Bronchial epithelial cell (primary cell): ENCODE measurements at places on chromosomes 5 and 9.
A peak's percentile ranks its signal among the peaks of the same experiment; 100 is the strongest.

- peak; percentile 3 for DNase-seq
Observed at GRCh38 chr5:41708604-41708940, 161.7 kb downstream of the OXCT1 start.

DNA sequence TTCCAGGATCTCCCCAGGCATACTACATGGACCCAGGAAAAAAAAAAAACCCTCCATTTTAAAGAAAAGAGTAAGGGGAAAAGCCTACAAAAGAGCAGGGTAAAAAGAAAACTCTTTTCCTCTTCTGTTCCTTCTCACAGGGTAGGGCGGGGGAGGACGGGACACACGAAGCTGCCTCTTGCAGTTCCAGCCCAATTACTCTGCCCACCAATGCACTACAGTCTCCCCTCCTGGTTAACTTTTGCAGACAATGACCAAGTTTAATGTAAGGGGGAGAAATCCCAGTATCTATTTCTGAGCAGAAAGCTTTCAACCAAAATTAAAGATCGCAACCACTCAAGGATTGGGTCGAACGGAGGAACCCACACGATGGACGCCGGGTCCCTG, 1.3 kb downstream of the BRD3 start:
- no peak for DNase-seq

GRCh38 chr9:133553973-133554713, 19.6 kb downstream of the ADAMTSL2 start:
- DNase-seq: no peak

DNA sequence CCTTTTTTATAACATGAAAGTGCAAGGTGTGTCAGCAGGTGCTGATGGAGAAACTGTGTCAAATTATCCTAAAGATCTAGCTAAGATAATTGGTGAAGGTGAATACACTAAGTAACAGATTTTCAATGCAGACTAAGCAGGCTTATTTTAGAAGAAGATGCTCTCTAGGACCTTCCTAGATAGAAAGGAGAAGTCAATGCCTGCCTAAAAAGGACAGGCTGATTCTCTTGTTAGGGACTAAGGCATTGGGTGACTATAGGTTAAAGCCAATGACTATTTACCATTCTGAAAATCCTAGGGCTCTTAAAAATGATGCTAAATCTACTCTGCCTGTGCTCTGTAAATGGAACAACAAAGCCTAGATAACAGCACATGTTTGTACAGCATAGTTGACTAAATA, 1682.4 kb downstream of the MAT2B start:
- no peak for DNase-seq

GRCh38 chr5:160432196-160432595, 10.5 kb downstream of the PTTG1 start:
- no peak for DNase-seq

DNA sequence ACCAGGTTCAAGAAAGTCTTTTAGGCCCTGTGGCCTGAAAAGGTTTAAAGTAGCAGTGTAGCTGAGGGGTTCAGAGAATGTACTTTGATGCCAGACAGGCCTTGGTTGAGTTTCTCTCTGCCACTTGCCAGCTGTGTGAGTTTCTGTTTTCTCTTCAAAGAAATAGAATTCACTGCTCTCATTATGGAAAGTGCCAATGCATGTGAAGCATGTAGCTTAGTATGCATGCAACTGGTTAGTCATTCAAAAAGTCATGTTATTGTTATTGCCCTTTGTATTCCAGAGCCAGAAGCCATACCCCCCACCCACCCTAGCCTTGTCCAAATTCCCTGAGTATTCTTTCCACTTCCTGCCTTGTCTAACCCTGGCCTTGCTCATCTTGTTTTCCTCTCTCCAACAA, 101.7 kb downstream of the ADRB2 start:
- peak; percentile 40 for DNase-seq

DNA sequence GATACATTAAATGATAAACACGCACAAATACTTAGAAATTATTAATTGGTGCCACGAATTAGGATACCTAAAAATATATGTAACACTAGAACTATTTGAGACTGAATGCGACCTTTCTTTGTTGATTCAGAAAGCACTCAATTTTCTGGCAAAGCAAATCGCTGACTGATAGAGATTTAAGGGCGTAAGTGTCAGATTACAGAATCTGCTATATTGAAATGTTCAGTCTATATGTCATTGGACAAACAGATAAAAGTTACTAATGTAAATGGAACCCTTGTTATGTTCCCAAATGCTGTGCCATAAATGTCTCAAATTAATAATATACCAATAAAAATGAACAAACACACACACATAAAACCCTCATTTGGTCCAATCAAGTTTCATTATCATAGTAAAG, 137.9 kb downstream of the MPDZ start:
- peak; percentile 65 for DNase-seq
